Progenitor cell of endocrine pancreas (in vitro differentiated cells): ENCODE measurements at places on chromosomes 3 and 15. TPM values are rescaled to one million over a fixed set of nuclear protein-coding genes. Genes with fewer than 3 reads are reported as not detected.

The UBAP1L gene
- 5.8 and 6.2 TPM in 2 replicates for total RNA-seq

The GUCA1C gene
- total RNA-seq: not detected in 2 replicates

The ADGRG7 gene
- total RNA-seq: 1.3 and 1.4 TPM in 2 replicates

The DCP1A gene
- total RNA-seq: 33.8 and 38.3 TPM in 2 replicates

The CKMT1A gene
- total RNA-seq: 4.0 TPM in 2 replicates

DNA sequence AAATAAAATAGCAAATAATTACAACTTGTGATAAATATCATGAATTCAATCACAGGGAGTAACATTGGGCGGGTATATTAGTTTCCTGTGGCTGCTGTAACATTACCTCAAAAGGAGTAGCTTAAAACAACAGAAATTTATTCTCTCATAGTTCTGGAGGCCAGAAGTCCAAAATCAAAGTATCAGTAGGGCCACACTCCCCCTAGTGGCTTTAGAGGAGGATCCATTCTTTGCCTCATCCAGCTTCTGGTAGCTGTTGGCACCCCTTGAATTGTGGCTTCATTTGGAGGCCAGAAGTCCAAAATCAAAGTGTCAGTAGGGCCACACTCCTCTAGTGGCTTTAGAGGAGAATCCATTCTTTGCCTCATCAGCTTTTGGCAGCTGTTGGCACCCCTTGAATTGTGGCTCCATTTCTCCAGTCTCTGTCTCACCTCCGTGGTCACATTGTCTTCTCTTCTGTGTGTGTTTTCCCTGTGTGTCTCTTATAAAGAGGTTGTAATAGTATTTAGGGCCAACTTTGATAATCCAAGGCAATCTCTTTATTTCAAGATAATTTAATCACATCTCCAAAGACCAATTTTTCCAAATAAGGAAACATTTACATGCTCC is 3.1 kb upstream of the CFAP20DC start:
- peaks cover 7% of the 10 kb centered on the region for H3K4me1 ChIP-seq
- no peaks in the 10 kb centered on the region for H3K36me3 ChIP-seq
- no peak for DNase-seq
- no peaks in the 10 kb centered on the region for H3K27me3 ChIP-seq
- H3K4me3 ChIP-seq: no peak overlapping the region
- no peak overlapping the region for H3K27ac ChIP-seq

DNA sequence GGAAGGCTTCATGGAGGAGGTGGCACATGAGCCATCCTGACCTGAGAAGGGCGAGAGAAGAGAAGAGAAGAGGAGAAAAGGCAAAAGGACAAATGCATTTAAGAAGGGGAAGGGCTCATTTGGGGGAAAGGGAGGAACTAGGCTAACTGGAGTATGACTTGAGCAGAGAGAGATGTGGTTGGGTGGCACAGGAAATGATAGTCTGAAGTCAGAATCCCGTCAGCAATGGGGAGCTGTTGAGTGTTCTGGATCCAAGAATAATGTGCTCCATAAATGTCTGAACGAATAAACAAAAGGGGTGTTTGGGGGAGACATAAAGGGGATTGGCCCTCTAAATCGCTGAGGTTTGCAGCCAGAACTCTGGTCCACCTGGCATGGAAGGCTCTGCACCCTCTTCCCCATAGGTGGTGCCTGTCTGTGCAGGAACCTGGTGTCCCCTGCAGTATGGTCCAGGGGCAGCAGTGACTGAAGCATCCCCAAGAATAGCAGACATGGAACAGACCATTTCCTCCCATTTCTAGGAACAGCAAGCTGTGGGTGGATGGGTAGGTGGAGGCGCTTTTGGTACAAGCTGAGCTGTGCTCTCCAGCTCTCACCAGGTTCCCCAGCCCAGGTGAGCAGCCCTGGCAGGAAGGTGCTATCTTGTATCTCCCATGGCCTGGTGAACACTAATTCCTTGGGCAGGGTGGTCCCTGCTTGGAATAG is 15.2 kb downstream of the CORO2B start:
- peaks cover 45% of the 10 kb centered on the region for H3K27me3 ChIP-seq
- no peaks in the 10 kb centered on the region for H3K36me3 ChIP-seq
- H3K4me3 ChIP-seq: no peak overlapping the region
- DNase-seq: no peak
- H3K27ac ChIP-seq: no peak overlapping the region
